ENCODE measurements at places on chromosomes 16 and 17.

DNA sequence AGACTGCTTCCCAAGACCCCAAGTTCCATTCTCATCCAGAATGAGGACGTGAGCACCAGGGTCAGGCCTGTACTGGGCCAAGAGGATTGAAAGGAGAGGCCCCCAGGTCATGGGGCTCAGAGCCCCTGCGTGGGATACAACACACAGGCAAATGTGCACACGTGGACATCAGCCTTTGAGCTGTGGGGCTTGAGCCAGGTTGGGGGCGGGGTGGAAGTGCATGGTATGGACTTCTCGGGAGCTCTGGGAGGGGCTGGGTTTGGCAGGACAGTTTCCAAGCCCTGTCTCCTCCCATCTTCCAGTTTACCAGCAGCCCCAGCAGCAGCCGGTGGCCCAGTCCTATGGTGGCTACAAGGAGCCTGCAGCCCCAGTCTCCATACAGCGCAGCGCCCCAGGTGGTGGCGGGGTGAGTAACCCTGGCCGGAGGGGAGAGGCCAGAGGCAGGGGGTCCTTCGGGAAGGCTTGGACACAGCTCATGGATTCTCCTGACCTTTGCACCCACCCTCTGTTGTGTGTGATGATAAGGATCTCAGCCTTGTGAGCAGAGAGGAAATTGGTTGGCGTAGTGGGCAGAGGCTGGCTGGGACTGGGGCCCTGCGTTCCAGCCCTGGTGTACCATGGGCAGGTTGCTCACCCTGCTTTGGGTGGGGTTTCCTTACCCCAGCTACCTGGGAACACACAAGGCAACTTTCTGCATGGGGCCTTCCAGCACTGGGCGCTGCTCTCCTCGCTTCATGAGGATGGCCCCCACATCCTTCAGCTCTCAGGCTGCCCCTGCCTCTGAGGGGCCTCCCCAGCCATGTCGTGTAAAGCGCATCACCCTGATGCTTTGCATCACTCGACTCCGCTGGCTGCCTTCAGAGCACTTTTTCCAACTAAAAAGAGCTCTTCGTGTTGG is 10.4 kb upstream of the LASP1NB start:
- no peak for DNase-seq
- peaks cover 4% of the 10 kb centered on the region for H3K36me3 ChIP-seq
- H3K27me3 ChIP-seq = no peaks in the 10 kb centered on the region

GRCh38 chr17:56598466-56598865 is 5.0 kb downstream of the NOG start:
- no peaks in the 10 kb centered on the region for H3K36me3 ChIP-seq
- peaks cover 34% of the 10 kb centered on the region for H3K4me1 ChIP-seq
- H3K4me3 ChIP-seq = no peak overlapping the region
- peaks cover 8% of the 10 kb centered on the region for H3K27me3 ChIP-seq
- DNase-seq = no peak

DNA sequence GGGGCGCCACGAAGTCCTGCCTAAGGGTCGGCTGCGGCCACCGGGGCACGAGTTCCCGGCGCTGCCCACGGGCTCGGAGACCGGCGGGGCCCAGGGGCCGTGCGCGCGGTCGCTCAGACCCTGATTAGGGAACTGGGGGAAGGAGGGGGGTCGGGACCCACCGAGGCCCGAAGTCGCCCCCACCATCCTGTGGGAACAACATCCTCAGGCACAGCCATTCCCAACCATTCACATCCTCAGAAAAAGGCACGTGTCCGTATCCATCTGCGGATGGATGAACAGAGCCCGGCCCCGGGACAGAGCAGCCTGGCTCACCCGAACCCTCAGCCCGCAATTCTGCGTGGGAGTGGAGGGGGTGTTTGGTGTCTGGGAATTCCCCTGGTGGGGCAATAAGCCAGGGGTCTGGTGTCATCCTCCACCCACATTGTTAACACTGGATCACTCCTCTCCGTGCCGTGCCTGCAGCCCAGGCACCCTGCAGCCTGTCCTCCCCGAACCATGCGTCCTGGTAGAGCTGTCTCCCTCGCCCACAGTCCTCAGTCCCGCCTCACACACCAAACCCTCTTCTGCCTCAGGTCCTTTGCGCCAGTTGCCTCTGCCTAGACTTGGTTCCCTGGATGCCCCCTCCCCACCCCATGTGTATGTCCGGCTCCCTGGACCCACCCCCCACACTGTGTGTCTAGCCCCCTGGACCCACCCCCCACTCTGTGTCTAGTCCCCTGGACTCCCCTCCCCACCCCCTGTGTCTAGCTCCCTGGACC is 789 bp upstream of the CCDC57 start:
- no peaks in the 10 kb centered on the region for H3K36me3 ChIP-seq
- DNase-seq = peak; percentile 48
- no peak overlapping the region for H3K27ac ChIP-seq
- H3K4me1 ChIP-seq = peaks cover 35% of the 10 kb centered on the region
- H3K27me3 ChIP-seq = no peaks in the 10 kb centered on the region

GRCh38 chr17:43011728-43012472 is 5.3 kb downstream of the IFI35 start:
- H3K36me3 ChIP-seq = no peaks in the 10 kb centered on the region
- DNase-seq = no peak
- H3K27me3 ChIP-seq = no peaks in the 10 kb centered on the region
- H3K4me3 ChIP-seq = no peak overlapping the region
- H3K27ac ChIP-seq = peak overlapping the region; percentile 37

- no peaks in the 10 kb centered on the region for H3K36me3 ChIP-seq
- no peak for DNase-seq
- H3K4me1 ChIP-seq = no peaks in the 10 kb centered on the region
- no peak overlapping the region for H3K27ac ChIP-seq
Observed at GRCh38 chr17:30212750-30213149, 22.7 kb downstream of the SLC6A4 start.

DNA sequence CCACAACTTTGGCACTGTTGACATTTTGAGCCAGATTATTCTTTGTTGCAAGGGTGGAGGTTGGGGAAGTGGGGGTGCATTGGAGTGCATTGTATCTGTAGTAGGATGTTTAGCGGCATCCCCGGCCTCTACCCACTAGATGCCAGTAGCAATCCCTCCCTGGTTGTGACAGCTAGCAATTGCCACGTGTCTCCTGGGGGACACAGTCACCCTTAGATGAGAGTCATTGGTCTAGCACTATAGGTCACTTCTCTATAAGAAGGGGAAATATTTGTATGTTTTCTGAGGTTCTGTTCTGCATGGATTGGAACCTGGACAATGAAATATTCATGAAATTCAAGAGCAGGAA is 32.4 kb downstream of the MSI2 start:
- H3K36me3 ChIP-seq = peaks cover under 1% of the 10 kb centered on the region
- H3K27me3 ChIP-seq = no peaks in the 10 kb centered on the region
- H3K27ac ChIP-seq = no peak overlapping the region
- no peak for DNase-seq
- peaks cover 33% of the 10 kb centered on the region for H3K4me1 ChIP-seq

GRCh38 chr16:84735849-84736586 is 36.2 kb downstream of the USP10 start:
- no peaks in the 10 kb centered on the region for H3K27me3 ChIP-seq
- no peak overlapping the region for H3K27ac ChIP-seq
- peaks cover 22% of the 10 kb centered on the region for H3K4me1 ChIP-seq
- H3K36me3 ChIP-seq = peaks cover 3% of the 10 kb centered on the region
- no peak for DNase-seq
- H3K4me3 ChIP-seq = no peak overlapping the region

- H3K27ac ChIP-seq = no peak overlapping the region
- no peak overlapping the region for H3K4me3 ChIP-seq
- no peaks in the 10 kb centered on the region for H3K27me3 ChIP-seq
- H3K4me1 ChIP-seq = no peaks in the 10 kb centered on the region
- H3K36me3 ChIP-seq = no peaks in the 10 kb centered on the region
Observed at GRCh38 chr16:52383640-52384292, 163.2 kb downstream of the TOX3 start.

- H3K4me1 ChIP-seq = no peaks in the 10 kb centered on the region
- DNase-seq = no peak
- no peaks in the 10 kb centered on the region for H3K36me3 ChIP-seq
- no peak overlapping the region for H3K27ac ChIP-seq
Observed at GRCh38 chr17:72282439-72283029, 161.7 kb downstream of the SOX9 start.
